ENCODE measurements at places on chromosomes 1 and 21.

DNA sequence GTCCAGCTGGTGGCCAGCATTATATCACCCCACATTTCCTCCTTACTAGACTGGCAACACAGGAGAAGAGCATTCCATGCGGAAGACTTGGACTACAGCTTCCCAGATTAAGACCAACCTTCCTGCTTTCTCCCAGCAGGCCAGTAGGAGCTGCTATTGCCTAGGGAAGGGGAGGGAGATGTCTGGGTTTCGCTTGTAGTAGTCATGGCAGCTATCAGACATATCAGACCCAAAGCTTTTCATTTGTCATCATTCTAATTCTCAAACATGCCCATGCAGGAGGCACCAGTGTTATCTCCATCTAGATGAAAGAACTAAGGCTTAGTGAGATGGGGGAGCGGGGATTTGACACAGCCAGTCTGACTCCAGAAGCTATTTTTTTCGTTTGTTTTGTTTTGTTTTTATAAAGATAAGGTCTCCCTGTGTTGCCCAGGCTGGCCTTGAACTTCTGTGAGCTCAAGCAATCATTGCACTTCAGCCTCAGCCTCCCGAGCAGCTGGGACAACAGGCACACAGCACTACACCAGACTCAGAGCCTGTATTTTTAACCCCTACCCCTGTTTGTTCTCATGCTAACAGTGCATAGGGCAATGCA, 4.5 kb downstream of the PLA2G2A start:
- peak; percentile 81 for DNase-seq

DNA sequence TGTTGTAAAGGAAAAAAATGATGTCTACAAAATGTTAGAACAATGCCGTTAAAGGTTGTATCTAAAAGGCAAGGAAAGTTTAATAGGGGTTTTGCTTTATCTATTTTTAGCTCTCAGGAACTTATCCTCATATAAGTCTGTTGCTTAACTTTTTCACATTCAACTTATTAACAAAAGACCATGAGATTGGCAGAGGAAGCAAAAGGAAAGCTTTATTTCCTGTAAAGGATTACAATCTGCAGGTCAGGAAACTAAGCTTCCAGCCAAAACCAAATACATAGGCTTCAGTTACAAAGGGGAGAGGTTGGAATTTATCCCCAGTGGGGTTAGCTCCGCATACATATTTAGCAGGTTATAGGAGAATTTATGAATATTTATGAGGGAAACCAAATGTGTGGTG, 58.7 kb upstream of the KIAA1614 start:
- DNase-seq, result no peak

- DNase-seq, result no peak
Observed at GRCh38 chr1:39623053-39623452, 16.4 kb downstream of the HEYL start.

DNA sequence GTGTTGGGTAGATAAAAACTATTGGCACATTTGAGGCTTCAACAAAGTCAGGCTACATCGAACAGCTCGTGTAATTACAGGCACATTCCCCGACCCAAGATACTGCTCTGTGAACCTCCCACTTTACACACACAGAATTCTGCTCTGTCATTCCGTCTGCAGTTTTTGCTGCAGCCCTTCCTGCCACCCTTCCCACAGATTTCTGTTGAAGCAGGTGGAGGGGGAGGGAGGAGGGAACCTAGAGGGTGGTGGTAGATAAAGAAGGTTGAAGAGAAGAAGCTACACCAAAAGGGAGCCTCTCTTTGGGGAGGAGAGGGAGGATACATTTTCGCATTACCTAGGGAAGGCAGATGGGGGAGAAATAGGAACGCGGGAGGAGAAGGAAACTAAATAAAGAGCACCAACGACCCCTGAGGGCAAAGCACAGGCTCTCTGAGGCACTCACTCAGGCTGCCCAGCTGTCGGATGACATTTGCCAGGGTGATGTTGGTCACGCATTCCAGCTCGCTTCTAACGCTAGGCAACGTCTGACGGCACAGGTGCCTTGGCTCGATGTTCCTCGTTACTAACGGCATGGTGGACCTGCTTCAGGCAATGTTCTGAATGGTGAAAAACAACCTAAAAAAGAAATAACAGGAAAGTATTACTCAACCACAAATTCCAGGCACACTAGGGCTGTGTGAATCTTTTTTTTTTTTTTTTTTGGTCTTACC, 36.0 kb downstream of the GPR3 start:
- DNase-seq, result no peak

DNA sequence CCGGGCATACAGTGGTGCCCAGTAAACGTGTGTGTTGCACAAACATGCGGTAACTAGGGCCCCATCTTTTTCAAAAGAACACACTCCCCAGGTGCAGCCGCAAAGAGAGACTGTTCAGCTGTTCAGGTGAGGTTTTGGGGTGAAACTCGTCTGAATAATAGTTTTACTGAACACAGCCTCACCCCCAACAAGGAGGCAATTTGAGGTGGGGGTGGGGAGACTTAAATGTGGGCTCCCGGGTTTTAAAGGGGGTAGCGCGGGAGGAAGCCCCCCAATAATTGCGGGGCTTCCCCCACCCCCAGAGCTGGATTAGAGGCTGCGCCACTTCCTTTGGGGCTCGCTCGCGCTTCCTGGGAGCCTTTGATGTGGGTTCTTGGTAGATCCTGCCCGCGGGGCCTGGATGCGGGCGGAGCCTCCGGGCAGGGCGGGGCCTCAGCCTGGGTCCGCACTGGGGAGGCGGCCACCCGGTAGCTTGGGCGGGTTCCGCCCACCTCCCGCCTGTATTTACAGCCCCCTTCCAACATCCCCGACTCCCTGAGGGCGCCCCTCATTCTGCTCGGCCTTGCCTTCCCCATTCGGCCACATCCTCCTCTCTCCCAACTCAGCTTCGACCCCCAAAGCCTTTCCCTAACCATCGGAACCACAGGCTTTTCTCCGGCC, 6.4 kb upstream of the EPHA2 start:
- no peak for DNase-seq

GRCh38 chr1:162412002-162412401, at the start of gene SH2D1B:
Gene SH2D1B (minus strand): TSS chr1:162412136. CDS start chr1:162412016, 120 bp downstream.
- no peak for DNase-seq

DNA sequence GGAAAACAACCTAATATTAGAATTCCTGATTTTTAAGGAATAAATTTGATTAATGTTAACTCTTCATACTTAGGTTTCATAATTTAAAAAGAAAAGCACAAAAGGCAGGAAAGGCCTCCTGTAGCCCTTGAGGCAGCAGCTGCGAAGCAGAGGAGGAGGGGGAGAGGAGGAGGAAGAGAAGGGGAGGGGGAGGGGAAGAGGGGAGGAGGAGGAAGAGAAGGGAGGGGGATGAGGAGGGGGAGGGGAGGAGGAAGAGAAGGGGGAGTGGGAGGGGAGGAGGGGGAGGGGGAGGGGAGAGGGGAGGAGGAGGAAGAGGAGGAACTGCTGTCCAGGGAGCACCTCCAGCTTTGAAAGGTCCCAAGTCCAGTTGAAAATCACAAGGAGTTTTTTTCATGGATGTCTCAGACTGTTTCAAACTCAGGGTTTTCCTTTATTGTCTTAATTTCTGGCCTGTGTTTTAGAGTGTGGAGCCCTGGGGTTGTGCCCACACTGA, 35.1 kb upstream of the DIP2A start:
- no peak for DNase-seq

DNA sequence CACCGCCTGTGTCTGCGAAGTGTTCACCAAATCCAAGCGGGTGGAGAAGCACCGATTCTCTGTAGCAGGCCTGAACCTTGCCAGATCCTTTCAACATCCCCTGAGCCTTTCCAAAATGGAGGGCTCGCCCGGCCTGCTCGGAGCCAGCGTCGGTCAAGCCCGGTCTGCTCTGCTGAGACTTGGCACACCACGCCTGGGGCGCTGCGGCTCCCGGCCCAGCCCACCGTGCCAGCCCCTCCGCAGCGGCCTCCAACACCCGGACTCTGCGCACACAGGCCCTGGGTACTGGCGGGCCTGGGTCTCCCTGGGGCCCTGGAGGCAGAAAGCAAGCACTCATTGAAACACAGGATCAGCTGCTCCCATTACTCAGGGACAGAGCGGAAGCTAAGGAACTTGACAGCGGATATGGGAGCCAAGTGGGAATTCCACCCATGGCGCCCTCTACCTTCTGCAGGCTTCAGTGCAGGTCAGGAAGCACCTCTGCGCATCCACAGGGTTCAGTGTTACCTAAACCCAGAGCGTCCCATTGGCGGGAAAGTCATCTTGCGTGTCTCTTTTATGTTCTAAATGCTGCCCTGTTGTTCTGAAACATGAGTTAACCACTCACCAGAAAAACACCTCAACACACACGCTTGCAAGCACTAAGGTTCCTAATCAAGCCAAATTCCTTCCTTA, 159.9 kb downstream of the ZBTB18 start:
- DNase-seq, result peak; percentile 36

DNA sequence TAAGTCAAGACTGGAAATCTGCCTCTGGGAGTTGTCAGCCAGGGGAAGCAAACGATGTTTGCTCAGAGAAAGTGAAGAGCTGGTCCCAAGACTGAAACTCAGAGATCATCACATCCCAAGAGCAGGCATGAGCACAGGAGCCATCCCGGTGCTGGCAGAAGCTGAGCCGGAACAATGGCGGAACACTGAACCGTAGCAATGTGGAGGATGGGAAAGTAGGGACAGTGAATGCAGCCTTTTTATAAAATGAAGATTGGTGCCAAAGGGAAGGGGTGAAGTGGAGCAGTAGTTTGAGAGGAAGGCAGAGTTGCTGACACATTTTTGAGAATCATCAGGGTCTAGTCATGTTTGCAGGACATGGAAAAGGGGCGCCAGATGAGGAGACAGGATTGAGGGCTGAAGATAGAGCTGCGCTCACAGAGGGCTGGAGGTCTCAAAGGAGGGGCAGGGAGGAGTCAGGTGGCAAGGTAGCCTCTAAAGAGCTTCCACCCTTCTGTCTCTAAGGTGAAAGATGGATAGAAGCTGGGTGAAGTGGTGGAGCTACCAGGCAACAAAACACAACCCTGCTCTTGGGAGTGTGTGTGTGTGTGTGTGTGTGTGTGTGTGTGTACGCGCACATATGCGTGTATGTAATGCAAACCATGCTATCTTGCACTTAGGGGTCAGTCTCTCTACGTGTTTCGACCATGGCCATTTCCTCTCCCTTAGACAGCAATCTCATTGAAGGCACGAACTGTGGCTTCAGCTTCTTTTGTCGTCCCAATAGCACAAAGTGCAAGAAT, 94.3 kb upstream of the IRF2BP2 start:
- no peak for DNase-seq

DNA sequence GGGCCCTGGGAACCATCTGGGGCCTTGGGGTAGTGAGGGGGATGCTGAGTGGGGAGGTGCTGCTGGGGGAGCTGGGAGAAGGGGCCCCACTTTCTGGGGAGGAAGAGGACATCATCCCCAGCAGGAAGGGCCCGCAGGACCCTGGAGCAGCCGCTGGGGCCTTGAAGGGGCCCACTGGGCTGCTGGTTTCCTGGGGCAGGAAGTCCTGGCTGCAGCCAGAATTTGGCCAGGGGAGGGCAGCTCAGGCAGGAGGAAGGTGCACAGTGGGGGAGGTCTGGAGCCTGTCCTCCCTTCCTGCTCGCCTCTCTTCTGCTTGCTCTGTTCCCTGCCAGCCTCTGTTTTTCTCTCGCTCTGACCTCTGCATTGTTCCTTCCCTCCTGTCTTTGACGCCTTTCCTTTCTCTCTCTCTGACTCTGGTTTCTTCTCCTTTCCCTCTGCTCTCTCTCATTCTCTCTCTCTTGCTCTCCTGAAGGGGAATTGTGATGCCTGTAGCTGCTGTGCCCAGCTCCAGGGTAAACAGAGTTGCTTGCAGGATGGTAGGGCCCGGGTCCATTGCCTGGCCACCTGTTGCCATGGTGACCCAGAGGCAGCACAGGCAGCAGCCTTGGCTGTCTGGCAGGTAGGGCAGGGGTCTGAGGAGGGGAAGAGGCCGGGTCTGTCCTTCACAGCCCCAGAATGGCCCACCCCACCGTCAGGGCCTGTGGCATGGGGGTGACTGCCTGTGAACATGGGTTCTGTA, 23.9 kb downstream of the ACOT11 start:
- DNase-seq, result no peak

GRCh38 chr21:18498431-18498830, 94.8 kb upstream of the TMPRSS15 start:
- no peak for DNase-seq

GRCh38 chr1:46611691-46612221, 4.9 kb downstream of the MOB3C start:
- no peak for DNase-seq

DNA sequence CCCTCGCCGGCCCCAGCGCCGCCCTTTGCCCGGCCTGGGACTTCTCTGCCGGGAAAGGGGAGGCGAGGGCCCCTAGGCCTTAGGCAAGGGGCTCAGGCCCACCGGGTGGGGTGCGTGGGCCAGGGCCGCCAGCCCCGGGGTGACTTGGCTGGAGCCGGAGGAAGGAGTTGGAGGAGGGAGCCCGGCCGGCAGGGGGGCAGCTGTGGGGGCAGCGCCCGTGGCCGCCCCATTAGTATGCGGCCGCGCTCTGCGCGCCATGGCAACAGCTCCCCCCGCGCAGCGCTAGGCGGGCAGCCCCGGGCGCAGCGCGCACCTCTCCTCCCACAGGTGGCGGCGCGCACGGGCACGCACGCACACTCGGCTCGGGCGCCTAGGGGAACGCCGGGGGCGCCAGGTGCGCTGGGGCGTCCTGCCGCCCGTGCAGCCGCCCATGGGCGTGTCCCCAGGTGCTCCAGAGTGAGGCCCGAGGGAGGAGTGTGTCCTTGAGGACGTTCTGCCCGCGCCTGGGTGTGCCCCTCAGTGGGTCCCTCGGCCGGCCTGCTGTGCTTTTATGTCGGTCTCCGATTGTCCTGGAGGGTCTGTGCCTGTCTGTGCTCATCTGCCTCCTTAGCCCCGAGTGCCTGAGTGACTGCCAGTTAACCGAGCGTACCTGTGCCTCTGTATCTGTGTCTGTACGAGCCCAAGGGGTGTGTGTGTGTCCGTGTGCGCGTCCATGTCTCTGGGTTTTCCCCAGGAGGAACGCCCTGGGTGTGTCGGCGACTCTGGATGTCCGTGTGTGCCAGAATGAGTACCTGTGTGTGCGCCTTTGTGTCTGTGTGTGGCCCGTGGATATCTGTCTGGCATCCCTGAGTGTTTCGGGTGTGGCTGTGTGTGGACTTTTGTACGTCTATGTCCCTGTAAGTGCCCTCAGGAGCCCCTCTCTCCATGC, 38.2 kb upstream of the WASF2 start:
- no peak for DNase-seq

DNA sequence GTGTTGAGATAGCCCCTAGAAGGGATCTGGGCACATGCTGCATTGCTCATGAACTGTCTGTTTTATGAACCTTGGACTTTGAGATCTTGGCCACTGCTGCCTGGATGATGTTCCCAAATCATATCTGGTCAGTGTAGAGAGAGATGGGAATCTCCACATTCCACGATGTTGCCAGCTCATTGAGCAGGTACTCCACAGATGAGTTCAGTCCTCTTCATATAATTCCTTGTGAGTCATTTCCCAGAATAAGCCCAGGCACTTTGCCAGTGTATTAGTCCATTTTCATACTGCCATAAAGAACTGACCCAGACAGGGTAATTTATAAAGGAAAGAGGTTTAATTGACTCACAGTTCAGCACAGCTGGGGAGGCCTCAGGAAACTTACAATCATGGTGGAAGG, 254.0 kb upstream of the RUNX1 start:
- peak; percentile 96 for DNase-seq
